A673 (cell line): ENCODE measurements at places on chromosomes 16 and 17. TPM values are rescaled to one million over a fixed set of nuclear protein-coding genes. Genes with fewer than 3 reads are reported as not detected.

- H3K27ac ChIP-seq, result peak overlapping the region; percentile 58
- no peak overlapping the region for H3K4me3 ChIP-seq
- no peaks in the 10 kb centered on the region for H3K27me3 ChIP-seq
- peaks cover 18% of the 10 kb centered on the region for H3K4me1 ChIP-seq
Observed at GRCh38 chr16:57815987-57816745, 13.9 kb upstream of the KIFC3 start.

DNA sequence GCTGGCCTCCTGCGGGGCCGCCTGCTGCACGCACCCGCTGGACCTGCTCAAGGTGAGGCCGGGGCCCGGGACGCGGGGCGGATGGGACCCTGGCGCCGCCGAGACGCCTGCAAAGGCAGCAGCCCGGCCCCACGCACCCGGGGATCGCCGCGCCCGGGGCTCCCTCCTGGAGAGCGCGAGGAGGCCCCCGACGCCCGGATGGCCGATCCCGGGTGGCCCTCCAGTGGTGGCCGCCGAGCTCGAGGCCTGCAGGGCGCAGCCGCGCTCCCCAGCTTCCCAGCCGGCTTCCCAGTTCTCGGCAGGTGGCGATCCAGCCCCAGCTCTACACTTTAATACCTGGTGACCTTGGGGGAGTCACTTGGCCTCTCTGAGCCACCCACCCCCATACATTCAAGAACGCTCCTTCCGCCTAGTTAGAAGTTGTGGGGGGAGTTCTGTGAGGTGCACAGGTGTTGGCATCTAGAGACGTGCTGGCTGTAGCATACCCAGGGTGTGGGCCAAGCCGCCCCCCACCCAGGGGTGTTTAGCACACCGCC, 452 bp downstream of the SLC25A10 start:
- DNase-seq, result no peak
- peak overlapping the region; percentile 84 for H3K27ac ChIP-seq
- peak overlapping the region; percentile 85 for H3K4me3 ChIP-seq
- peaks cover 19% of the 10 kb centered on the region for H3K4me1 ChIP-seq

- H3K4me3 ChIP-seq, result no peak overlapping the region
- no peaks in the 10 kb centered on the region for H3K27me3 ChIP-seq
- H3K4me1 ChIP-seq, result no peaks in the 10 kb centered on the region
- no peaks in the 10 kb centered on the region for H3K36me3 ChIP-seq
- H3K27ac ChIP-seq, result no peak overlapping the region
- DNase-seq, result no peak
Observed at GRCh38 chr16:31052114-31052513, 18.8 kb downstream of the STX4 start.

- H3K4me3 ChIP-seq, result no peak overlapping the region
- no peak overlapping the region for H3K27ac ChIP-seq
- no peaks in the 10 kb centered on the region for H3K27me3 ChIP-seq
Observed at GRCh38 chr17:39722965-39723848, 7.1 kb downstream of the MIEN1 start.

- H3K36me3 ChIP-seq, result no peaks in the 10 kb centered on the region
- no peaks in the 10 kb centered on the region for H3K27me3 ChIP-seq
- no peak overlapping the region for H3K4me3 ChIP-seq
- no peaks in the 10 kb centered on the region for H3K4me1 ChIP-seq
- no peak for DNase-seq
Observed at GRCh38 chr17:59366773-59367656, 35.6 kb downstream of the YPEL2 start.

GRCh38 chr17:35849469-35850348, 19.0 kb downstream of the HEATR9 start:
- H3K4me3 ChIP-seq, result no peak overlapping the region
- no peak overlapping the region for H3K27ac ChIP-seq
- no peaks in the 10 kb centered on the region for H3K4me1 ChIP-seq
- no peaks in the 10 kb centered on the region for H3K27me3 ChIP-seq

DNA sequence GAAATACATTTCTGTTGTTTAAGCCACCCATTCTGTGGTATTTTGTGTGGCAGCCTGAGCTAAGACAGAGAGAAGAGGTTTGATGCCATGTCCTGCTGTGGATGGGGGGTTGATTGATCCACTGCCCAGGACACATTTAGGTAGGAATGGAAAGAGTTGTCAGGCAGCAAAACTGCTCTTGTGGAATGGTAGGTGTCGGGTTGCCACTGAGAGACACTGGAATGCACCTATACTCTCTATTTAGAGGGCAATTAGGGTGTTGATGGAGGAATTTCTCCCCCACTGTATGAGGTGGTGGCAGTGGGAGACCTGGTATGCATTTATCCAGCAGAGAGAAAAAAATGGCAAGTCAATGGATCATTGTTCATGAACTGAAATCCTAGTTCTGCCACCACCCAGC, 30.9 kb downstream of the CBLN1 start:
- H3K4me1 ChIP-seq, result no peaks in the 10 kb centered on the region
- no peak for DNase-seq
- no peak overlapping the region for H3K27ac ChIP-seq

- no peak overlapping the region for H3K27ac ChIP-seq
- DNase-seq, result no peak
- peaks cover 17% of the 10 kb centered on the region for H3K4me1 ChIP-seq
- H3K27me3 ChIP-seq, result no peaks in the 10 kb centered on the region
Observed at GRCh38 chr16:73015612-73016487, 32.1 kb downstream of the ZFHX3 start.

GRCh38 chr17:73064084-73064938, 28.2 kb downstream of the SLC39A11 start:
- H3K4me3 ChIP-seq, result no peak overlapping the region
- H3K27me3 ChIP-seq, result no peaks in the 10 kb centered on the region
- no peak overlapping the region for H3K27ac ChIP-seq
- no peaks in the 10 kb centered on the region for H3K4me1 ChIP-seq
- DNase-seq, result no peak

- no peak for DNase-seq
- no peaks in the 10 kb centered on the region for H3K36me3 ChIP-seq
- peaks cover 10% of the 10 kb centered on the region for H3K4me1 ChIP-seq
- no peaks in the 10 kb centered on the region for H3K27me3 ChIP-seq
Observed at GRCh38 chr17:32491371-32492263, 4.8 kb downstream of the CDK5R1 start.

- H3K4me1 ChIP-seq, result no peaks in the 10 kb centered on the region
- no peaks in the 10 kb centered on the region for H3K36me3 ChIP-seq
- H3K27ac ChIP-seq, result no peak overlapping the region
- H3K4me3 ChIP-seq, result no peak overlapping the region
- peak; percentile 15 for DNase-seq
- peaks cover 17% of the 10 kb centered on the region for H3K27me3 ChIP-seq
Observed at GRCh38 chr16:20359997-20360396, 7.5 kb upstream of the UMOD start.

GRCh38 chr17:16910341-16910740, 61.6 kb downstream of the TNFRSF13B start:
- no peak overlapping the region for H3K27ac ChIP-seq
- no peak for DNase-seq
- no peaks in the 10 kb centered on the region for H3K27me3 ChIP-seq
- H3K36me3 ChIP-seq, result no peaks in the 10 kb centered on the region
- H3K4me1 ChIP-seq, result peaks cover 7% of the 10 kb centered on the region

- H3K27me3 ChIP-seq, result no peaks in the 10 kb centered on the region
- H3K4me1 ChIP-seq, result peaks cover 20% of the 10 kb centered on the region
- no peak for DNase-seq
- H3K36me3 ChIP-seq, result no peaks in the 10 kb centered on the region
Observed at GRCh38 chr16:66581246-66581952, 2.1 kb downstream of the CMTM2 start.

GRCh38 chr17:14919631-14920213, 345.4 kb downstream of the PMP22 start:
- no peak overlapping the region for H3K27ac ChIP-seq
- no peaks in the 10 kb centered on the region for H3K4me1 ChIP-seq
- H3K27me3 ChIP-seq, result no peaks in the 10 kb centered on the region
- H3K36me3 ChIP-seq, result no peaks in the 10 kb centered on the region
- H3K4me3 ChIP-seq, result no peak overlapping the region
- DNase-seq, result no peak

DNA sequence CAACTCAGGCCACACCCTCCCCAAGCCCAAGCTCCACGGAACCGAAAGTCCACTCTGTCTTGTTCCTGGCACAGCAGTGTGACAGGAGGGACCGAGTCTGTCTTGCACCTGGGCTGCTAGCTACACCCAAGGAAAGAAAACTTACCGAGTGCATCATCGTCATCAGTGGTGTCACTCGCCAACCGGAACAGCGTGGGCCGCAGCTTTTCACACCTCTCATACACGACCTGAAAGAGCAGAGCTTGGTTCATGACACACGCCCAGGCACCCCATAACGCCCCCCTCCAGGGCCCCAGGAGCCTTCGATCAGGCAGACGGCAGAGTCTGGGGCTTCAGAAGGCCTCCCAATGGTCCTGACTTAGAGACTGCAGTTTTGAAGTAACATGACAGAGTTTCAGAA, 27.5 kb downstream of the GGA2 start:
- H3K27me3 ChIP-seq, result no peaks in the 10 kb centered on the region
- H3K4me3 ChIP-seq, result no peak overlapping the region
- no peaks in the 10 kb centered on the region for H3K4me1 ChIP-seq
- H3K36me3 ChIP-seq, result peaks cover 90% of the 10 kb centered on the region
- H3K27ac ChIP-seq, result no peak overlapping the region
- DNase-seq, result no peak

GRCh38 chr17:40020146-40020545, 4.9 kb downstream of the CSF3 start:
- no peak overlapping the region for H3K4me3 ChIP-seq
- DNase-seq, result no peak
- no peak overlapping the region for H3K27ac ChIP-seq
- H3K27me3 ChIP-seq, result no peaks in the 10 kb centered on the region

DNA sequence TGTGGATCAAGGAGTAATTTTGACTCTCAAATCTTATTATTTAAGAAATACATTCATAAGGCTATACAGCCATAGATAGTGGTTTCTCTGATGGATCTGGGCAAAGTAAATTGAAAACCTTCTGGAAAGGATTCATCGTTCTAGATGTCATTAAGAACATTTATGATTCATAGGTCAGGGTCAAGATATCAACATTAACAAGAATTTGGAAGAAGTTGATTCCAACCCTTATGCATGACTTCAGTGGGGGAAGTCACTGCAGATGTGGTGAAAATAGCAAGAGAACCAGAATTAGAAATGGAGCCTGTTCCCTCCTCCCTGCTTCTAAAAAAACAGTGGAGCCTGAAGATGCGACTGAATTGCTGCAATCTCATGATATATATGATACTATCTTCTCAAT, 36.6 kb upstream of the HNF1B start:
- no peaks in the 10 kb centered on the region for H3K4me1 ChIP-seq
- H3K4me3 ChIP-seq, result no peak overlapping the region
- no peaks in the 10 kb centered on the region for H3K27me3 ChIP-seq
- H3K27ac ChIP-seq, result no peak overlapping the region

DNA sequence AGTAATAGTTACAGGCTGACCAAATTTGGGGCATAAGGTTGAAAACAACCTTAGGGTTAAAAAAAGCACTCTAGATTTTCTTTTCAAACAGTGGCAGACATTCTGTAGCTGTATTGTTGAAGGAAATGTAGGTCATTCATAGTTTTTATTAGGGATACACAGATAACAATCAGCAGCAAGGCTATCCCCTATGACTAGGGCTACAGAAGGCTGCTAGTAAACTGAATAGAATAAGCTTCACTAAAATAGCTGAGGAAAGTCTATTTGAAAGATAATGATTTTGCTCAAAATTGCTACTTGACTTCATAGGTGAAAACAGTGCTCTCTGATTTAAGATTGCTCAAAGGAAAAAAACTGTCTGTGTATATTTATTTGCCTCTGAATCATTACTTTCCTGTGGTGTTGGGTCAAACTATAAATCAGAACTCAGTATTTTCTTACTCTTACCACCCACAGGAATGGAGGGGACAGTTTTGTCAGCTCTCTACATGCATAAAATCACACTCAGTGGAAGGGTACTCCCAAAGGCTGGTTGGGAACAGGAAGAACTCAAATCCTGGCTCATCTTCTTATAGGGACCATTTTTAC, 24.8 kb downstream of the RPGRIP1L start:
- H3K27me3 ChIP-seq, result no peaks in the 10 kb centered on the region
- H3K36me3 ChIP-seq, result no peaks in the 10 kb centered on the region
- no peaks in the 10 kb centered on the region for H3K4me1 ChIP-seq
- no peak overlapping the region for H3K4me3 ChIP-seq

DNA sequence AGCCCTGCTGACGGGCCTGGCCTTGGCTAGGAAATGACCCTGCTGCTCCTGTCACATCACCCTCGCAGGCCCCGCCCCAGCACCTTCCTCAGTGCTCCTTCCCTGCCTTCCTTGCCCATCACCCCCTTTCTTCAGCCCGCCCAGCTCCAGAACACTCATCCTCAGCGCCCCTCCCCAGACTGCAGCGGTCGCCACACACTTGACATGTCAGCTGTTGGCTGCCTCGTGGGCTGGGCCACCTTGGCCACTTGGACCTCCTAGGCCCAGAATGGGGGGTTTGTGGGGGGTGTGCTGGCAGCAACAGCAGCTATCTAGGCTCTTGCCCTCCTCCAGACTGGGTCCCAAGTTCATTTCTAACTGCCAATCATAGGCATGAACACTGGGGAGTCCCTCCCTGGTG, 10.6 kb downstream of the ELMO3 start:
- DNase-seq, result no peak
- H3K36me3 ChIP-seq, result no peaks in the 10 kb centered on the region
- no peak overlapping the region for H3K4me3 ChIP-seq
- H3K4me1 ChIP-seq, result no peaks in the 10 kb centered on the region
- no peak overlapping the region for H3K27ac ChIP-seq

- H3K27ac ChIP-seq, result no peak overlapping the region
- H3K4me3 ChIP-seq, result no peak overlapping the region
- DNase-seq, result no peak
- no peaks in the 10 kb centered on the region for H3K4me1 ChIP-seq
Observed at GRCh38 chr16:24935336-24935735, 79.8 kb downstream of the ARHGAP17 start.

DNA sequence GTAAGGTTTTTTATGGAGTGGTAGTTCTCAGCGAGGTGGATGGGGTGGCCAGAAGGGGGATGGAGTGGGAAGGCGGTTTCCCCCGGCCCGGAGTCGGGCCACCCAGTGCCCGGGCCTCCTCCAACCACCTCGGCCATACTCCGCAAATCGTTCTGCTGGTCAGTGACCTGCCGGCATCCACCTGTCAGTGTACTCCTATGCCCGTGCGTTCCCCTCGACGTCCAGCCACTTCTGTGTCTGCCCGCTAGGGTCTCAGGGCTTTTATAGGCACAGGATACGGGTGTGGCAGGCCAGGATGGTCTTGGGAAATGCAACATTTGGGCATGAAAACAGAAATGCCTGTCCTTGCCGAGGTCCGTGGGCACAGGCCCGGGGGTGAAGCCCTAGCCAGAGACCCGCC, 19.3 kb upstream of the ASGR2 start:
- no peaks in the 10 kb centered on the region for H3K36me3 ChIP-seq
- peak overlapping the region; percentile 87 for H3K27ac ChIP-seq
- peaks cover 21% of the 10 kb centered on the region for H3K4me1 ChIP-seq

CIBAR2 gene
- not detected in 2 replicates for total RNA-seq

CDH11 gene
- total RNA-seq, result 297 and 319 TPM in 2 replicates

CHAD gene
- 0.17 TPM in 1 of 2 replicates, not detected in the other for total RNA-seq

DOK4 gene
- total RNA-seq, result 14.3 and 19.0 TPM in 2 replicates

PRSS22 gene
- not detected in 2 replicates for total RNA-seq

MT1M gene
- 0.49 TPM in 1 of 2 replicates, not detected in the other for total RNA-seq

TMC5 gene
- 1.0 and 3.5 TPM in 2 replicates for total RNA-seq

TRIM47 gene
- total RNA-seq, result 0.46 and 0.95 TPM in 2 replicates

GGNBP2 gene
- 45.9 and 50.4 TPM in 2 replicates for total RNA-seq

GSG1L2 gene
- not detected in 2 replicates for total RNA-seq

PSME3 gene
- total RNA-seq, result 93.7 and 120 TPM in 2 replicates

VWA3A gene
- 0.57 and 0.64 TPM in 2 replicates for total RNA-seq

CCDC144A gene
- 2.5 and 2.7 TPM in 2 replicates for total RNA-seq

TBC1D3D gene
- total RNA-seq, result 0.49 and 0.76 TPM in 2 replicates

ABCC11 gene
- 0.13 TPM in 1 of 2 replicates, not detected in the other for total RNA-seq

SULT1A2 gene
- total RNA-seq, result 1.6 and 2.7 TPM in 2 replicates

KRTAP9-4 gene
- total RNA-seq, result not detected in 2 replicates

DPEP1 gene
- 0.49 and 0.52 TPM in 2 replicates for total RNA-seq

RMI2 gene
- total RNA-seq, result 28.5 and 38.4 TPM in 2 replicates
